ENCODE measurements at places on chromosomes 1 and 21.

DNA sequence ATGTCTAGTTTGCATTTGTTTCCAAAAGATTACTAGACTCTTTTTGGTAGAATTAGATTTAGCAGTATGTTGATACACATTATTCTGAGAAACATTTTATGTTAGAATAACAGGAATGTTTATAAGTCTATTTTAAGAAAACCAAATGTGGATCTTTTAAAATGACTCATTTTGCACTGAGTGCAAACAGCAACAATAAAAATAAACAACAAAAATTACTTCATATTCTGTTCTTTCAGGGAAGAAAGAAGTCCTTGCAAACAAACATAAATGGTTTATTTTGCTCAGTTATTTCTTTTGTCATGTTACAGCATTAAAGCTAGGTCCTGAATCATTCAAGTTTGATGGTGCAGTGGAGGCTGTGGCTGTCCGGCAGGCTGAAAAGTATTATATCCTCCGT lies 106.8 kb upstream of the TENT5C start:
- no peak for DNase-seq

- DNase-seq, result no peak
These were observed 739 bp downstream of the SMG5 start for GRCh38 chr1:156281693-156282478.

DNA sequence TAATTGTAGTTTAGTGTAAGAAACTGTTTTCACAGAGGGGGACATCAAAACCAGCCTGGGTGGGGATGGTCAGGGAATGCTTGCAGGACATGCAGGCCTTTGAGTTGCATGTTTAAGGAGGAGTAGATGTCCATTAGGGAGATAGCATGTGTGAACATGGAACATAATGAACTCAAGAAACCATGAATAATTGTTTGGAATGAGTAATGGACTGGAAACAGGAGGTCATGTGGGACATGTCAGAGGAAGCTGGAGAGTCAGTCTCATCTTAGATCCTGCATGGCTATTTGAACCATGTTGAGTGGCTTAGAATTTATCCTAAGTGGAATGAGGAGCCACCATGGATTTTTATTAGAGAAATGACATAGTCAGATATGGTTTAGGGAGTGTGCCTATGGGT lies 86.4 kb downstream of the RPE65 start:
- no peak for DNase-seq

DNA sequence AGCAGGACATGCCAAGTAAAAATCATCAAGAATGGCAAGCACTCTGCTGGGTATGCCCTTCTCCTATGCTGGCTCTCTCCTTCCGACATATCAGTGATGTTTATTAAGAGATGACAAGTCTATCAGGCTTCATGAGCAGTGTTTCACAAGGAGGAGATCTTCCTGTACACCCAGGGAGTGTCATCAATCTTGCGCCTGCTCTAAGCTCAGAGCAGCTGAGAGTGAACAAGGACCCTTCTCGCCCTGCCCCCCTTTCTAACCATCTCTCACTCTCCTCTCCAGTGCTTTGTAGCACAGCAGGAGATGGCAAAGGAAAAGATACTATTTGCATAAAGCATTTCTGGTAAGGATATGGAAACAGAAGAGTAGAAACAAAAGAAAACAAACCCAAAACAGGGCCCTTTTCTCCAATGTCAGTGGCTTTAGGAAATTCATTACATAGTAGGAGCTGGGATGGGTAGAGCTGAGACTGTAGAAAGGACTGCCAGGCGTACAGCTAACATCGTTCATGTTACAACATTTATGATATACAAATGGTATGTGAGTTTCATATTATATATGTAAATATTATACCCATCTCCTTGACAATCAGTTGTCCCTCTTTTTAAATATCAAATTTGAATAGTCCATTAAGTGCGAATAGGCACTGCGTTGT lies 201.7 kb downstream of the NUF2 start:
- no peak for DNase-seq

GRCh38 chr1:3652548-3653285 lies 401 bp downstream of the TP73 start:
- no peak for DNase-seq

DNA sequence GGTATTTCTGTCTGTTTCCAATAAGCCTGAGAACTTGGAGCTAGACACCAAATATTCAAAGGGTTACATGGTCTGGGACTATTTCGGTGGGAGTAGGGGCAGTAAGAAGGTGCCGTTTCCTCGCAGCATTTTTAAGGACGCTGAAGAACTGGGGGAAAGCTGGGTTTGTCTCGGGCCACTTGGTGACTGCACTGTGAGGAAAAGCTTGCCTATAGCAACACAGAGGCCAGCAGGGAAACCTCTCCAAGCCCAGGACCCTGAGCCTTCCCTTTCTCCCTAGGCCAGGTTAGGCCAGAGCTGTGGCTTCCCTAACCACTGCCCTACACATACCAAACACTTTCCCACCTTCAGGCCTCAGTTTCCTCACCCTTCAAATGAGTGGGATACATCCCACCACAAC lies 3.3 kb downstream of the GLIS1 start:
- no peak for DNase-seq
